ENCODE measurements at places on chromosomes 5 and 9. TPM values are rescaled to one million over a fixed set of nuclear protein-coding genes. Genes with fewer than 3 reads are reported as not detected.
A peak's percentile ranks its signal among the peaks of the same experiment; 100 is the strongest.

Gene PHF24
- total RNA-seq = under 0.01 TPM

Gene C7
- total RNA-seq = not detected

DNA sequence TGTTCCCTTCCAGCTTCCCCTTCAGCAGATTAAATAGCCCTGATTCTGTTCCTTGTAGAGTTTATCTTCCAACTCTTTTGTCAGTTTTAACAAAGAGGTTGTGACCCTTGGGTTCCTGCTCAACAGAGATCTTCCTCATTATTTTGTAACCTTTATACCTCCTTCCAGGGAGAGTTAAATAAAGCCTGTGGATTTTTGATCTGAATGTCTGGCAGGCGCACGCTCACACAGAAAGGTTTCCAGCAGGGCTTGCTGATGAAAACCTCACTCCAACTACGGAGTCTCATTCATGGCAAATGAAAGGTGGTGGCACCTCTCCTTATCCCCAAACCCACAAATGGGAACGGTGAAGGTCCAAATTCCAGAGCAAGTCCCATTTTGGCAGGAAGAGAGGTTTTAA lies 129.0 kb downstream of the SREK1 start:
- no peak for DNase-seq

DNA sequence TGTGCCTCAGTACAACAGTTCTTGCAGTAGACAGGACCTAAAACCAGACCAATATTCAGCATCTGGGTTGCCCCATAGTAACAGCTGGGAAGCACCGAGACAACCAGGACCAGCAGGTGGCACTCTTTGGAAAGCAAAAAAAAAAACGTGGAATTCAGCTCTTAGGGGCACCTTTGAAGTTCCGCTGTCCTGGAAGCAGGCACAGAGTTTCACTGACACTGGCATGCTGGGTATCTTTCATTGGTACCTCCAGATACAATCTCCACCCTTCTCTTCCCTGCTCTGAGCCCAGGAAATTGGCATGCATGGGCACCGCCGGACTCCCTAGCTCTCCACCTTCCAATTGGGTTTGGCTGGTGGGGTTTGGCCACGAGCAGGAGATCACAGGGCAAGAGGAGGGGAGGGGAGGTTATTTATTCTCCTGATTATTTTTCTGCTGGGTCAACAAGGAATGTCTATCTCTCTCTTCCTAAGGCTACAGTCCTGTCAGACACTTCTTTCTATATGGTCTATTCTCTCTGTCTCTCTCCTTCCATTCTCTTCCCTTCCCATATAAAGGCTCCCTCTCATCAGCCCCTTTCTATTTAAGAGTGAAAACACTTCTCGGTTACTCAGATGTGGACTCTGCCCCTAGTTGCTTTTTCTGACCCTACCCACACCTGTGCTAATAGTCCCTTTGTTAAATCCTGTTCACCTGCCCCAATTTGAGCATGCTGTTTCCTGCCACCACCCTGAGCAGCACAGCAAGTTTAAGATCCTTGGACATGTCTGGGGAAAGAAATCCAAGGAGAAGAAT lies 1.9 kb upstream of the IDNK start:
- DNase-seq = peak; percentile 76

GRCh38 chr5:14410394-14411201 lies 171.0 kb upstream of the OTULINL start:
- DNase-seq = no peak

Measured in hematopoietic multipotent progenitor cell (in vitro differentiated cells).